ENCODE measurements at places on chromosomes 6 and 20.

DNA sequence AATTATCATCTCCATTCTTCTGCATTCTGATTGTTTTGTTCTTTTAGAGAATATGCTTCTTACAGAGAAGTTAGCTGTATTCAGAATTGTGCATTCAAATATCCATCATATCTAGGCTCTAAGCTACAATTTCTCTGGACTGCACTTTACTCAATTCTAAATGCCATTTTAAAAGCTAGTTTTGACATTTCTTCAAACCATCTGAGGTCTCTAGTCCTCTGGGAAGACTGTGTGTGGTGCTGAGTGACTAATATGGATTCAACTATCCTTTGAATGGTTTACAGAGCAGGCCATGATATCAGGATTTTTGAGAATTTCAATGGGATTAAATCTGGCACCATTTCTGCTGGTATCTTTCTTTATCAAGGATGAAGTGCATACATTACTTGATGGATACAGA, 285.7 kb downstream of the BTBD3 start:
- DNase-seq: no peak

DNA sequence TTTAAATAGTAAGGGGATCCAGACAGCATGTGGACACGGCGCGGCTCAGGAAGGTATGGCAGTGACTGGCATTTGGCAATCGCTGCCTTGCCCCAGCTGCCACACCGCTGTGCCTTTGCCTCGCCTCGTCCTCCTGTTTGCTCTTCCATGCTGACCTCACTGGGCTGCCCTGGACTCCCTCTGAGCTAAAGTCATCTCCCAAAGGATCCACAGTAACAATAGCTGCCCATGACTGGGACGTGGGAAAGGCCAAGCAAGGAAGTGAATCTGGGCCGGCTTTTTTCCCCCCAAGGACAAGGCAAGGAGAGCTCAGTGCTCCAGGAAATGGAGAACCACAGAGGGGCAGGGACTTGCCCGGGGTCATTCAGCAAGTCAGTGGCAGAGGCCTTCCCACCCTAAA, 48.1 kb downstream of the JPH2 start:
- no peak for DNase-seq

DNA sequence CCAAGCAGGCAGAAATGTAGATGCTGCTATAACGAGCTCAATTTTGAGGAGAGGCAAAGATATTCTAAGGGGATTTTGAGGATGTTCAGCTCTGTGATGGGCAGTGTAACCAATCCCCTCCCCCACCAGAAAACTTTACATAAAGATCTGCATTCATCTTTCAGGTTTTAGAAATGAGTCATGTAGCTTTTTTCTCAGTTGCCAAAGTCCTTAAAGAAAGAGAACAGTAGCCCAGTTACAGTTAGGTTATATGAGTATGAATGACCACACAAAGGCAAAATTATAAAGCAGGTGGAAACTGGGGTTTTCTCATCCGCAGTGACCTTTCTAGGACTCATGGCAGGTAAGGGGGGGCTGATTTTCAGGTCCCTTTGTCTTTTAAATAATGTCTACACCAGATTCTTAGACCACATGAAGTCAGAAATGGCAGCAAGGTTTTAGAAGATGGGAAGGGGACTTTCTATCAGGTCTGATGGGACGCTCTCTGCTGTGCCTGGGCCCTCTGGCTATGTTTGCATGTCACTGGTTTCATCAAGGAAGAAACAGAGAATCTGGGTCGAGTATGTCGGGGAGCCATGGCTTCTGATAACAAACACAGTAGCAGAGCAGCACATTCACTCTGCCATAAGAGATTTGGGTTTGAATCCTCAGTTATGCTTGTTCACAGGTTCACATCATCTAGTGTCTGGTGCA, 94.7 kb downstream of the CLIC5 start:
- no peak for DNase-seq

GRCh38 chr6:142071981-142072380, 60.7 kb upstream of the GJE1 start:
- no peak for DNase-seq

GRCh38 chr20:31454361-31454760, 13.9 kb downstream of the DEFB123 start:
- DNase-seq: no peak
